Gastroesophageal sphincter (tissue), 4 donors: ENCODE measurements at places on chromosomes 5 and 9.

DNA sequence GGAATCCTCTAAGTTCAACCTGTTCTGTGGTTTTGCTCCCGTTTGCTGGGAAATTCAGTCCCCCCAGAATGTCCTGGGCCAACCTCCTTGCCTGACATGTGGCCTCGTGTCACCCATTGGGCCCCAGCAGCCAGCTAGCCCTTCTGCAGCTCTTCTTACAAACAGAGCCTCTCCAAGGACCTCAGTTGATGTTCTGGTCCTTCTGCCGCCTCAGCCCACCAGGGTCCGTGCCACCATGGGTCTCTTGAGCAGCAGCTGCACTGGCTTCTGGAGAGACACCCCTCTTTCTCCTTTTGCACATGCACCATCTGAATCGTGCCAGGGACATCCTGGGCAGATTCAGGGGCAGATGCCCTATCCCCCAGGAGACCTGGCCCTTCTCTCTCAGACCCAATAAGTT is 85.0 kb downstream of the LMX1B start:
- ATAC-seq: no peak

GRCh38 chr5:29950416-29951145 is 1242.9 kb upstream of the CDH6 start:
- no peak for ATAC-seq

DNA sequence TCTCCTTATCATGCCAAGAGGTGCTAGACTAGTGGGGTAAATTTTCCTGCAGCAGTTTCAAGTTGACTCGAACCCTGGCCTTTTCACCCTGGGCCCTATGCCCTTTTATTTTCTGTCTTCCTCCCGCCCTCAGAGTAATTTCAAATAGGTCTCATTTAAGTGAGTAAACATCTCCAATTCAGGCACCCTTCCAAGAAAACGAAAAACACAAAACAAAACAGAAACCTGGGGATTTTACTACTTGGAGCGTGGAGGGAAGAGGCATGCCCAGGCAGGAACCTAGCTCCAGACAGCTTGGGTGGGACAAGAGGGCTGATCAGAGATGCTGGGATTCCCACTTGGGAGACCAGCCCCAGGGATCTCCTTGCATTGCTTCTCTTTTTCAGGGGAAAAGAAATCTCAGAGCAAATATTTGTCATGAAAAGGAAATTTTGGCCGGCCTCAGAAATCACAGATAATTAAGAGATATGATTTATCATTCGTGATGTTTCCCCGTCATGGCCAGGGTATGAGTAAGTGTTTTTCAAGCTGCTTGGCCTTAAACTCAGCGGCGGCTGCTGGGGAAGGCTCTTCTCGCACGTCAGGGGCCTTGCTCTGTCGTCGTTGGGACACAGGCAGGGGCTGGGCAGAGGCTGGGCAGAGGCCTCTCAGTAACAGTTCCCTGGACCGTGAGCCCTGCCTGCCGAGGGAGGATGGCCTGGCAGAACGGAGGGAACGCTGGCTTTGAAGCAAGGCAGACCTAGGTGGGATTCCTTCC is 248.6 kb upstream of the KLF4 start:
- ATAC-seq: peak; percentile 82

DNA sequence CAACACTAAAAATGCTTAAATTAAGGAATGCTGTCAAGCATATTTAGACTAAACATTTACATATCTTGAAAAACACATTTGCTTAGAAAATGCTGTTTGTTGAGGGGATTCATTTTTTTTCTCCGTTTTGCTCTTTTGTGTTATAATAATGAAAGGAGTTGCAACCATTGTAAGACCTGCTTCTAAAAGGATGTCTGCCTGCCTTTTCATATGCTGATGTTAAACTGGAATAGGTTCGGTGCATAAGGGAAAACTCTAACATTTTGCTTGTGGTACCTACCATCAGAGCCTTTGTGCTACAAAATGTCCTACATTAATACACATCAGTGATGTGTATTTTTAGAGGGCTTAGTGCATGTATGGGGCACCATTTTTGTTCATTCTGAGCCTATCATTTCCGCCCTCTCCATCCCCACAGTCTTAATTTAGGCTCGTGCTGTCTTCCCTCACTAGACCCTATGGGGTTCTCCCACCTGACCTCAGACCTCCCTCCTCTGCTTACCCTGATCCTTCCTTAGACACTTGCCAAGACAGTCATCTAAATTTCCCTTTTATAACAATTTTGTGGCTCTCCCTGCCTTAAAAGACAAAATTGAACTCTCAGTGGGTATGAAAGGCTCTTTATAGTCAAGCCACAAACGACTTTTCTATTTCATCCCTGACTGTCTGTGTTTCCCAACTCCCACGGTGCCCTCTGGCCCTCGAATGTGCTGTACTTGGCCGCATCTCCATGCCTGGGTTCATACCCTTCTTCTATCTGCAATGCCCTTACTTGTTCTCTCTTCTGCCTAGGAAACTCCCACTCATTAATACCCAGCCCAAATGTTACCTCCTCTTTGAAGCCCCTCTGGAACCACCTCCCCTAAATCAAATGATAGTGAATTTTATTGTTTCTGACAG is 61.2 kb downstream of the CMYA5 start:
- no peak for ATAC-seq

DNA sequence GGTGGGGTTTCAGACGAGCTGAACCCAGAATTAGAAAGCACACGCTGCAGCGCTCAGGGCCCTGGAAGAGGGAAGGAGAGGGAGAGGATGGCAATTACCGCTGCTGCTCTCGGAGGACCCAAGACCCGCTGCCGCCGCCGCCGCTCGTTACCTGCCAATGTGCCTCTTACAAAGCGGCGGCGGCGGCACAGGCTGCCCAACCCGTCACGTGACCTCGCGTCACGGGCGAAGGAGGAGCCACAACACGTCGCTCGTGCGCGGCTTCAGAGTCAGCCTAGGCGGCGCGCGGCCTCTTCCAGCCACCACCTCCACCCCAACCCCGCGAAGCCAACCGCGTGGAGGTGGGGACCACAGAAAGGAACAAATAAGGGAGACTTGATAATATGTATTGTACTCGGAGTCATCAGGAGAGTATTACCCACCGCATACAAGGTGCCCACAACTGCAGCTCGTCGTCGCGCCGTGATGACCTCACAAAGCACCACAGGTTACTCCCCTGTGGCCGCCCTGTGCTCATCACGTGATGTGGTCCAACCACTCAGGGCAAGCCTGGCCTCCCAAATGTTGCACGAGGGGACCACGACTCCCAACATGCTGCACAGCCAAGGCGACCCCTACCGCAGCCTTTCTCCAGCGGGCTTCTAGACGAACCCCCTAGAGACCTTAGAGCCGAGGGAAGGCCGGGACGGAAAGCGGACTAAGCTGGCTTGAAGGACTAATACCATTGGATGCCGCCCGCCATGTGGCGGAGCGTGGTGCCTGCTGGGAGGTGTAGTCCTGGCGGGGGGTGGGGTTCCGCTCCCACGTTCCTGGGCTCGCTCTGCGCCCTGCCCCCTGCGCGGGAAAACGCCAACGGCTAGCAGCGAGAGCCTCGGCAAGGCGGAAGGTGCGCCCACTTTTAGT is at the start of gene UBAP2:
TSS of gene UBAP2 (minus strand) at position 161 of the 903 bp plus-strand sequence. CDS start 31,739 bp downstream, outside the sequence.
- ATAC-seq: peak; percentile 97

- ATAC-seq: peak; percentile 83
Observed at GRCh38 chr9:129225815-129226214, 47.8 kb upstream of the IER5L start.

- no peak for ATAC-seq
Observed at GRCh38 chr5:147918101-147918685, 11.9 kb upstream of the C5orf46 start.

GRCh38 chr9:136626740-136627642 is 35.7 kb upstream of the EGFL7 start:
- ATAC-seq: no peak

- ATAC-seq: no peak
Observed at GRCh38 chr5:131112424-131112823, 52.6 kb downstream of the HINT1 start.

DNA sequence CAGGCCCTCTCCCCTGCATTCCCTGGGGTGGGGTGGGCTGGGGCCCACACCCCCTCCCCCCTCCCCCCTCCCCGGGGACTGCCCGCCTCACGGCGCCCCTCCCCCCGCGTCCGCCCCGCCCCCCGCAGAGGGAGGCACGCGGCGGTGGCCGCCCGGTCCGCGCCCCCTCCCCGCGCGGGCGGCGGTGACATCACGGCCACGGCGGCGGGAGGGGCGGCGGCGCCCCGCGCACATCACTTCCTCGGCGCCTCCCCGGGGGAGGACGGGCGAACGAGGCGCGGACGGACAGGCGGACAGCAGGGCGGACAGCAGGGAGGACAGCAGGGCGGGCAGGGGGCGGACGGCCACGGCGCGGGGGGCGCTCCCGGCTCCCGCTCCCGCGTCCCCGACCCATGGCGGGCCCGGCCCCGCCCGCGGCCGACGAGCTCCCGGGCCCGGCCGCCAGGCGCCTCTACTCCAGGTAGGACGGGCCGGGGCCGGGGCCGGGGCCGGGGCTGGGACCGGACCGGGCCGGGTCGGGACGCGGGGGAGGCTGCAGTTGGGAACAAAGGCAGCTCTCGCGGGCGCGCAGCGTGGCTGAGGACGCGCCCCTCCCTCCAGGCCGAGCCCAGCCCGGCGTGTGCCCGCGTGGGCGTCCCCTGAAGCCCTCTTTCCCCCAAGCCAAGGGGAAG is at the start of gene GPSM1:
TSS of gene GPSM1 (plus strand) at position 236 of the 671 bp plus-strand sequence. CDS start at position 393, 157 bp downstream.
- peak; percentile 76 for ATAC-seq

DNA sequence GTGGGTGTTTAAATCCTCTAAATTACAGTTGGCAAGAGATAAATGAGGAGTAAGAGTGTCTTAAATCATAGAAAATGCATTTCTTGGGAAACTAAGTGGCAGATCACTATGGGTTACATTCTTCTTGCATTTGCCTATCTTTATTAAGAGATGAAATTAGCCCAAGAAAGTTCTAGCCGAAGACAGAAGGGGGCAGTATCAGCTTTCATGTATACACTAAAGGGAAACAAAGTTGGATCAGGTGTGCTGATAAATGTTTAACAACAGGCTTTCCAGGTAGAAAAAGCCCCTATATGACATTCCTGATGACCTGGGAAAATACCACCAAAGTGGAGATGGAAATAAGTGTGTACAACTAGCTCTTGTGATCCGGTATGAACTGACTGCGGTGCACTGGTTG is 81.9 kb upstream of the TLR4 start:
- ATAC-seq: no peak

GRCh38 chr5:145983446-145983845 is 47.1 kb downstream of the SH3RF2 start:
- ATAC-seq: no peak
